BJ (cell line): ENCODE measurements at places on chromosomes 16 and 17.

DNA sequence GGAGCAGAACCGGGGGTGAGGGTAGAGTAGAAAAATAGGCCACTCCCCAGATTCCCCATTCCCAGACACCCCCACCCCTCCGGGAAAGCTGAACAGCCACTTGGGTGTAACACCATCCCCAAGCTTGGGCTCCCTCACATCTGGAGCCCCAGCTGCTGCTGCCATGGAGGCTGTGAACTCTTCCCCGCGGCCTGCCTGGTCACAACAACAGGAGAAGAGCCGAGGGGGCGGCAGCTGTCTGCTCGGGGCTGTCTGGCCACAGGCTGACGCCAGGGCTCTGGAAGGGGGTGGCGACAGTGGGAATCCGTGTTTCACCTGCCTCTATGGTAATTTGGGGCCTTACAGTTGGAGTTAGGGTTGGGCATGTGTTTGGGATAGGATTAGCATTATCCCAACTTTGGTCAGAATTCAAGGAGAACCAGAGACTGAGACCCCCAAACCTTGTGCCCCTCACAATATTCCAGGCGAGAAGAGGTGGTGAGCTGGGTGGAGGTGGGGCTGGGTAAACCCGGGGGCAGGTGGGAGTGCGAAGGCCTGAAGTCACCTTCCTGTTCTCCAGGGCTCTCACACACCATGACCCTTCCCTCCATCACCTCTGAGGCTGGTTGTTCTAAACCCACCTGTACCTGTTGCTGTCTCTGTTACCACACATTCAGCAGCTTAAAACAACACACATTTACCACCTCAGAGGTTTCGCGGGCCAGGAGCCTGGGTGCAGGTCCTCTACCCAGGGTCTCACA lies 29.7 kb upstream of the NXPH3 start:
- no peak for DNase-seq

GRCh38 chr17:7922845-7923628 lies 6.6 kb downstream of the KCNAB3 start:
- DNase-seq: no peak

GRCh38 chr17:2853283-2854142 lies 57.3 kb downstream of the RAP1GAP2 start:
- no peak for DNase-seq

GRCh38 chr17:75124041-75124818 lies 7.3 kb downstream of the NT5C start:
- no peak for DNase-seq

- DNase-seq: no peak
These were observed 1047.9 kb upstream of the RBFOX1 start for GRCh38 chr16:6284731-6285130.

DNA sequence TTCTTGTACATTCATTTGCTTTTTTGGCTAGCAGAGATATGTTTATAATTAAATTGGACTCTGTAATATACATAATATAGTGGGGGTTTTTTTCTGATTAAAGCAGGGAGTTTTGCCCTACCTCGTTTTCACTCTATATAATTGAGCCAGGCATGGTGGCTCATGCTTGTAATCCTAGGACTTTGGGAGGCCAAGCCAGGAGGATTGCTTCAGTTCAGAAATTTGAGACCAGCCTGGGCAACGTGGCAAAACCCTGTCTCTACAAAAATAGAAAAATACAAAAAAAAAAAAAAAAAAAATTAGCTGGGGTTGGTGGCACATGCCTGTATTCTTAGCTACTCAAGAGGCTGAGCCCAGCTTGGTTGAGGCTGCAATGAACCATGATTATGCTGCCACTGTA lies 42.2 kb downstream of the PAFAH1B1 start:
- DNase-seq: no peak

- no peak for DNase-seq
These were observed 740 bp upstream of the ATP6V0D1 start for GRCh38 chr16:67481561-67482232.
